ENCODE measurements at places on chromosomes 11 and 22. TPM values are rescaled to one million over a fixed set of nuclear protein-coding genes. Genes with fewer than 3 reads are reported as not detected.

Gene DENND6B
- total RNA-seq, result 1.8 TPM

Gene ACTN3
- total RNA-seq, result not detected

Gene RRM1
- total RNA-seq, result 14.6 TPM

Gene FUT4
- total RNA-seq, result 1.2 TPM

Gene GNAZ
- total RNA-seq, result 0.33 TPM

Gene TSPAN32
- 0.35 TPM for total RNA-seq

Gene TSSK2
- total RNA-seq, result not detected

Gene MMP10
- not detected for total RNA-seq

Gene KRTAP5-11
- total RNA-seq, result not detected

Gene KCTD14
- 4.1 TPM for total RNA-seq

Gene PHF5A
- 14.6 TPM for total RNA-seq

Gene OR4A16
- not detected for total RNA-seq

Gene HBE1
- total RNA-seq, result 1.9 TPM

Gene SMIM35
- total RNA-seq, result 0.08 TPM

Gene TECTA
- total RNA-seq, result 0.35 TPM

Gene OR4A47
- total RNA-seq, result not detected

Gene SMTNL1
- not detected for total RNA-seq

Gene SYTL2
- total RNA-seq, result 4.8 TPM

Gene PHETA2
- 1.2 TPM for total RNA-seq

Gene OSBPL5
- 3.6 TPM for total RNA-seq

Gene ALDH3B1
- total RNA-seq, result 3.2 TPM

Gene DERL3
- total RNA-seq, result 4.7 TPM

Gene CDC42EP2
- total RNA-seq, result 3.5 TPM

Gene KLHL35
- not detected for total RNA-seq

Gene STK33
- 0.40 TPM for total RNA-seq

Gene KRTAP5-2
- not detected for total RNA-seq

Gene NLRP14
- total RNA-seq, result 0.10 TPM

Gene KDM4E
- total RNA-seq, result not detected

Gene INSC
- 0.20 TPM for total RNA-seq

Gene UPK3A
- not detected for total RNA-seq

Gene IRAG1
- 0.53 TPM for total RNA-seq

Gene PATE4
- total RNA-seq, result not detected

Gene NRIP3
- total RNA-seq, result 0.05 TPM

Gene NCF4
- 2.7 TPM for total RNA-seq

Gene TBC1D10A
- total RNA-seq, result 19.7 TPM

Gene DDI1
- total RNA-seq, result not detected

Gene MYEOV
- total RNA-seq, result 0.78 TPM

Gene PLEKHA7
- 25.8 TPM for total RNA-seq

Gene C11orf21
- total RNA-seq, result 0.35 TPM

Gene C11orf86
- total RNA-seq, result not detected

Gene OTUB1
- 22.8 TPM for total RNA-seq

Gene CD3E
- total RNA-seq, result 1.5 TPM

Gene MEI1
- total RNA-seq, result 0.53 TPM

Gene OR6A2
- total RNA-seq, result not detected
